Activated CD4-positive, alpha-beta T cell treated with anti-CD3 and anti-CD28 coated beads for 36 hours (primary cell): ENCODE measurements at places on chromosomes 1 and 21. TPM values are rescaled to one million over a fixed set of nuclear protein-coding genes. Genes with fewer than 3 reads are reported as not detected.

The ESPN gene
- 0.14 TPM for total RNA-seq

The TDRD10 gene
- total RNA-seq, result not detected

The LCE1D gene
- not detected for total RNA-seq

The FCRLA gene
- total RNA-seq, result not detected

The MYBPH gene
- total RNA-seq, result not detected

The FAM151A gene
- not detected for total RNA-seq

The FAM177B gene
- total RNA-seq, result not detected

DNA sequence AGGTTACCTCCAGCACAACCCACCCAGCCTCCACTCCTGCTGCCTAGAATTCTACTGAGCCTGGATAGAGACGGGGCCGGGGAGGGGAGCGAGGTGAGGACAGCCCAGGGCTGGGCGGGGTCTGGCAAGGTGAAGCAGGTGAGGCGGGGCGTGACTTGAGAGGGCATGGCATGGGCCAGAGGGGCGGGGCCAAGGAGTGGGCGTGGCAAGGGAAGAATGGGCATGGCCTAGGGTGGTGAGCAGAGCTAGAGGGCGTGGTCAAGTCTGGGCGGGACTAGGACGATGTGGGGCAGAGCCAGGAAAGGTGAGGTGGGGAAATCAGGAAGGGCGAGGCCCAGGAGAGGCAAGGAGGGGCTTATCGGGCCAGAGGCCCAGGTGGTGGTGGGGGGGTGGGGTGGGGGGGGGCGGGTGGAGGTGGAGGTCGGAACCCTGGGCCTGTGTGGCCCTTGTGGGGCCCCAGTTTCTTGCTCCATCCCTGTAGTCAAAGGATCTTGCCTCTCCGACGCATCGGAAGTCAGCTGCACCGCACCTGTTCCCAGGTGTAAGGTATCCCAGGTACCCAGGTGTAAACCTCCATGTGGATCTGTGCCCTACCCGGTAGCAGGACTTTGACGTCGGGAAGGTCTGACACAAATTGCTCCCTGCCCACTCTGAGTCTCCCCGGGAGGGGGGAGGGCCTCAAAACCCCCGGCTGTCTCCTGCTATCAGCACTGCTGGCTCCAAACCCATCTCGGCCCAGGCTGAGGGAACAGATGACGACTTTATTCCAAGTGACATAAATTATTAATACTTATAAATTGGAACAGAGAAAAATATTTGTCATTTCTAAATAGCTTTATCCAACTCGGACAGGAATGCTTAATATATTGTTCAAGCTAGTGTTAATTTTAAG, 32.9 kb upstream of the UTS2 start:
- peak; percentile 63 for DNase-seq

DNA sequence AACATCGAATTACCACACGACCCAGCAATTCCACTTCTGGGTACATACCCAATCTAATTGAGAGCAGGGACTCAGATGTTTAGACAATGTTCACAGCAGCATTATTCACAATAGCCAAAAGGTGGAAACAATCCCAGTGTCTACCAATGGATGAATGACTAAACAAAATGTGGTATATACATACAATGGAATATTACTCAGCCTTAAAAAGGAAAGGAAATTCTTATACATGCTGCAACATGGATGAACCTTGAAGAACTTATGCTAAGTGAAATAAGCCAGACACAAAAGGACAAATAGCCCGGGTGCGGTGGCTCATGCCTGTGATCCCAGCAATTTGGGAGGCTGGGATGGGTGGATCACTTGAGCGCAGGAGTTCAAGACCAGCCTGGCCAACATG, 6.9 kb downstream of the KDF1 start:
- no peak for DNase-seq

GRCh38 chr1:151585622-151586021, 26.2 kb upstream of the SNX27 start:
- no peak for DNase-seq

- DNase-seq, result no peak
These were observed 18.1 kb downstream of the VASH2 start for GRCh38 chr1:212968368-212968863.

GRCh38 chr1:66384258-66384921, 149.6 kb upstream of the SGIP1 start:
- no peak for DNase-seq

DNA sequence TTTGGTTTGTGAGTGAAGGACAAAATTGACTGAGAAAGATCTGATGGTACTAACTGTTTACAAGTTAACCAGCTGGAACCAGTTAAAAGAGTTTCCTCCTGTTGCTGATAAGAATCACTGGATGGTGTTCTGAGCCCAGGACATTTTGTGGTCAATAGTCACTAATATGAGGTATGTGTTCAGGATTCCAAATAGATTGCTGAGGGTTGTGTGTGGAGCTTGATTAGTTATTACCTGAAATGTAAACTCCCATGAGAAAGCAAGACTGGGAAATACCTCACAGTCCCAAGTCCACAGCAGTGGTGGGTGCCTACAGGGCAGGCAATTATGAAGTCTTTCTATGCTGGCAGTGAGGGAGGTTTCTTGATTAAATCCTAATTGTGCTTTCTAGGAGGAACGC, 164.6 kb downstream of the DNM3 start:
- no peak for DNase-seq

DNA sequence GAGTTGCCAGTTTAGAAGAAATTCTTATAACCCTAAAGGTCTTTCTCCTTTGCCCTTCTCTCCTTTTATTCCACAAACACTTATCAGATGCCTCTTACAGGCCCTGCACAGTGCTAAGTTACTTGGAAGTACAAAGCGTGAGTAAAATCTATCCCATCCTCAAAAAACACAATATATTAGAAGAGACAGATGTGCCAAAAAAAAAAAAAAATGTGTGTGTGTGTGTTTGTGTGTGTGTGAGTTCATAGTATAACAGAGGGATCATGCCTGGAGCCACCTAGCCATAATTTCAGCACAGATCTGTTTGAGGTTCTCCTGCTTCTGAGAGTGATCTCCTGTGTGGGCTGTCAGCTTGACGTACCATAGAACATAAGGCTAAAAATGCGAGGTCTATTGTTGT, 5.0 kb downstream of the FAM20B start:
- no peak for DNase-seq

DNA sequence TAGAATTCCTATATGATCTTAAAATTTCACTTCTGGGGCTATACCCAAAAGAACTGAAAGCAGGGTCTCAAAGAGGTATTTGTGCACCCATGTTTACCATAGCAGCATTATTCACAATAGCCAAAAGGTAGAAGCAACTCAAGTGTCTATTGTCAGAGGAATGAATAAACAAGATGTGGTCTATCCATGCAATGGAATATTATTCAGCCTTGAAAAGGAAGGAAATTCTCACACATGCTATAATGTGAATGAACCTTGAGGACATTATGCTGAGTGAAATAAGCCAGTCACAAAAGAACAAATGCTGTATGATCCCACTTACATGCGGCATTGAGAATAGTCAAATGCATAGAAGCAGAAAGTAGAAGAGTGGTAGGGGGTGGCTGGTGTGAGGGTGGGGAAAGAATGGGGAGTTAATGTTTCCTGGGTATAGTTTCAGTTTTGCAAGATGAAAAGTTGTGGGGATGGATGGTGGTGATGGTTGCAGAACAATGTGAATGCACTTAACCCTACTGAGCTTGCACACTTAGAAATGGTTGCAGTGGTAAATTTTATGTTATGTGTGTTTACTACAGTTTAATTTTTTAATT, 122.4 kb downstream of the TOMM20 start:
- DNase-seq, result peak; percentile 56
